ENCODE measurements at places on chromosomes 6 and 20.

DNA sequence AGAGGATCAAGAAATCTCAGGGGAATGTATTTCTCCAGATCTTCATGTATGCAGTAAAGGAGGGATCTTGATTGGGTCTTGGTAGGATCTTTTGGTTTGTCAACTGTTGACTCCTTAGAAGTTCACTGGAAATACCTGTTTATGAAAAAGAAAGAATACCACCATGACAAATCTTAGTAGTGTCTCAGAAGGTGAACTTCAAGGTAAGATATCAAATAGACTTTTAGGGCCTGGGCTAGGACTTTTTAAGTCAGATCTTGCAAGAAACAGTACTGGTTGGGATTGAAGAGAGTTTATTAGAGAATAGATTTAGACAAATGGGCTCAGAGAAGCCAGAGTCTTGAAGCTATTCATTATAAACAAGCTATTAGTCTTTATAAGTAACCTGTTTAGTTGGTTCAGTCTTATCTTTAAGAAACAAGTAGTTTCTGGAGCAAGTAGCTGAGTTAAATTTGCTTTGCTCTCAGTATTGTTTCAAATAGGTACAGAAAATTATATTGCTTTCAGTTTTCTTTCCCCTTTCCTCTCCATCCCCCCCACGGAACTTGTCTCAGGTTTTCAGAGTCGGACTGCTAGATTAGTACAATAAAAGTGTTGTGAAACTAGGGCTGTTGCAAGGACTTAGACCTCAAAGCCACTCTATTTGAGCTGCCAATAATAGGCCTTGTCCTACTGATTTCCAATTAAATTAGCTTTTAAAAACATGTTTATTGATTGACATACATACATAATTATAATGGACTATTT lies 529.1 kb upstream of the CITED2 start:
- no peak for DNase-seq

DNA sequence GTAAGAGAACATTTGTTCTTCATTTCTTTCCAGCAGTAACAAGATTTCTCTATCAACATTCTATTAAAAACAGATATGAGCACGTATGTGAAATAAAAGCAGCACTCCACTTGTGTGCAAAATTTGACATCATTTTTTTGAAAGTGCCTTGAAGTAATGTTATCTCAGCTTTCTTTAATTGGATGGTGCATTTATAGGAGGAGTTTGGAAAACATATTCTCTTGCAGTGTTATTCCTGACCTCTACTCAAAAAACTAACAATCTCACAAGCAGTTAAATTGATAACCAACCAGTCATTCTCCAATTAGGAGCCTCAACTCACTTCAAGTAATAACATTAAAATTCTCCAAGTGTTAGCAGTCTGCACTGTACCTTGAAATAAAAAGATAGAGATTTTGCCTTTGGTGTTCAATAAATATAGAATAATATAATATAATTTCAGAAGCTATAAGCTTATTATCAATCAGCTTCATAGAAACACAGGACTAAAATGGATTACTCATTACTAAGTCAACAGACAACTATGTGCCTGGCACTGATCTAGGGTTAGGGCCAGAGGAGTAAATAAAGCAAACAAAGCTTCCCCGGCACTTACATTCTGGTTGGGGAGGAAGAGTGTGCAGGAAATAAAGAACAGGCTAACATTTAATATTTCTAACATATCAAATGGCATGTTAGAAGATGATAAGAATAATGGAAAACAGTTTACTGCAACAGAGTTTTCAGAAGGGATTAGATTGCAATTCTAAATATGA lies 149.0 kb upstream of the SGK1 start:
- DNase-seq, result no peak

DNA sequence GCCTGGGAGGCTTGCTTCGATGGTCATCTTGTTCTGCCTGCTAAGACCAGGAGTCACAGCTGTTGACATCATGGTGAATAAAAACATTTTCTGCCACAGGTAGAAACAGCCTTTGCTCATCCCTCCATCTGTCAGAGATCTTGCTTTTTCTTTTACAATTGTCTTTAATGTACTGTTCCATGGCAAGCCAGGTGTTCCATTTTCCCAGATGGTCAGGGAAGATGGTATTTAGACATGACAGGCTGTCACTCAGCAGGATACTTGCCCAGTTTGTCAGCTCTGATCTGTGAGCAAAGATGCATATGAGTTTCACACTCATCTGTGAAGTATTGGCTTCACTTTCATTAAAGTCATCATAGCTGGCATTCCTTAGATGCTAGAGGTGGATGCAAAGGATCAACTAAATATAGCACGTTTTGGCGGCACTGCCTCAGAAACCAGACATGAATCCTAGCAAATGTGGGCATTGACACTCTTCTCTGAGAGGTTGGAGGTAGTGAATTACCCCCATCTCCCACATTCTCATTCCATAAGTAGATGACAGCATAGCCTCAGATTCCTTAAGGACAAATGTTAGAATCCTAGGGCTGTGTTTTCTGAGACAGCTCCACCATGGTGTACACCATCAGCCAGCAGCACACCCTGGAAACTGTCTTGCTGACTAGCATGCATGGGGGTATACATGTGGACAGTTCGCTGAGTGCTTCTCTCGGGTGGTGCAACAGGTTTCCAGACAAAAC lies 4.2 kb downstream of the SSTR4 start:
- DNase-seq, result no peak

- DNase-seq, result no peak
These were observed 21.1 kb upstream of the TRIM26 start for GRCh38 chr6:30234356-30234755.

DNA sequence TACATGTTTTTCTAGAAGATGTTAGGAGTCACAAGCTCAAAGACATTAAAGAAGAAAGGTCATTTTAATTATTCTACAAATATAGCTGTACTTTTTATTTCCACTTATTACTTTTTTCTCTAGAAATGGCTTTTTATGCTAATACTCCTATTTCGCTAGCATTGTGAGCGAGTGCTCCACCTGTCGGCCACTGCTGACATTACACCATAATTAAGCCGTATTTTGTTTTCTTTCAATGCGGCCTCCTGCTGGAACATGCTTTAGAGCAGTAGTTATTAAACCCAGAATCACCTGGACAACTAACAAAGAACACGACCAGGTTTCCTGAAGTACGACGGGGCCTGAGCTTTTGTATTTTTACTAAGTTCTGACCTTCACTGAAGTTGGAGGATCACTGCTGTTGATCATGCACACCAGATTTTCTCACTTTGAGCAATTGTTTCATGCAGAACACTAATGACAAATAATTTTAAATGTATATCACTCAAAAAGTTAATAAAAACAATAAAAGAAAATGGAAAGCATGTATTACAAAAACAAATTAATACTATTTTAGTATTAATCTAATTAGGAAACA lies 74.1 kb upstream of the PAK5 start:
- DNase-seq, result peak; percentile 65

GRCh38 chr6:118639054-118639964 lies 12.1 kb downstream of the CEP85L start:
- DNase-seq, result no peak

DNA sequence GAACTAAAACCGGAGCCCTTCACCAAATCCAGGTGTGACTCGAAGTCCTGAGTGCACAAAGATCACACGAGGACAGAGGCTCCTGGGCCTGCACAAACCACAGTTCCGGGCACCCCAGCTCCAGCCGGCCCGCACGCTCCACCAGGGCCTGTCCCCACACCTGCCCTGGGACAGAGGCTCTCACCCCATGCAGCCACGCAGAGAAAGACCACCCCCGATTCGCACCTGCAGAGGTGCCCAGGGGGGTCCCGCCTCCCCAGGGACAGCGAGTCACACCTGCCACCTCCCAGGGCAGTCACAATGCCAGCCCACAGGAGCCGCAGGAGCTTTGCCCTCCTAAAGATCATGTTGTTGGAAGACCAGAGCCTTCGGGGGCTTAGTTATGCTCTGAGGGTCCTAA lies 25.4 kb upstream of the MRGBP start:
- no peak for DNase-seq
